CD4-positive, alpha-beta T cell (primary cell): ENCODE measurements at places on chromosomes 3 and 15.
A peak's percentile ranks its signal among the peaks of the same experiment; 100 is the strongest.

DNA sequence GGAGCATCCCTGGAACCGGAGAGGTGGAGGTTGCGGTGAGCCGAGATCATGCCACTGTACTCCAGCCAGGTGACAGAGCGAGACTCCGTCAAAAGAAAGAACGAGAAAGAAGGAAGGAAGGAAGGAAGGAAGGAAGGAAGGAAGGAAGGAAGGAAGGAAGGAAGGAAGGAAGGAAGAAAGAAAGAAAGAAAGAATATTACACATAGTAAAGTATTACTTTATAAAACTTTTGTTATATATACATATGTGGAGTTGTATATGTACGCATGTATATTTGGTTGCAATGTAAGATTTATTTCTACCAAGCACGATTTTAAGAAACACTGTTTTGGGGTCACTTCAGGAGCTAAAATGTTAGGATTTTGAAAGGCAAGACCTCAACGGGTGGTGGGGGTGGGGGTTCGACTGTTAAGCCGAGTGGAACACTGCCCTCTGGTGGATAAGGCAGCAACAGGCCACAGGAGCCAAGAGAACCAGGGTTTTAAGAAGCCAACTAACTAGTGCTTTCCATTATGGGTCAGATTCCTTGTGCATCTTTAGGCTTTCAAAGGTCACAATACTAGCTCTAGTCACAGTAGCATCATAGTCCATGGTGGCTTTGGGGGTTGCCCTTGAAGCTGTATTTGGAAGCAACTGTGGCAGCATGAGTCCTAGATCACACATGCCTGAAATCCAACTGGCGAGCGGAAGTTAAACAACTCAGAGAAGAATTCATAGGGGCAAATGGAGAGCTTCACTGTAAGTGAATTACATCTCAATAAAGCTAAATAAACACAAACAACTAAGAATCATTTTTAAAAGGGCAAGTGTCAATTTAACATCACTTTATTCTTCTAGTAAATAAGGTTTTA is 22.5 kb downstream of the GLB1 start:
- DNase-seq, result peak; percentile 61

GRCh38 chr15:60215225-60215963 is 182.4 kb downstream of the ANXA2 start:
- DNase-seq, result no peak

DNA sequence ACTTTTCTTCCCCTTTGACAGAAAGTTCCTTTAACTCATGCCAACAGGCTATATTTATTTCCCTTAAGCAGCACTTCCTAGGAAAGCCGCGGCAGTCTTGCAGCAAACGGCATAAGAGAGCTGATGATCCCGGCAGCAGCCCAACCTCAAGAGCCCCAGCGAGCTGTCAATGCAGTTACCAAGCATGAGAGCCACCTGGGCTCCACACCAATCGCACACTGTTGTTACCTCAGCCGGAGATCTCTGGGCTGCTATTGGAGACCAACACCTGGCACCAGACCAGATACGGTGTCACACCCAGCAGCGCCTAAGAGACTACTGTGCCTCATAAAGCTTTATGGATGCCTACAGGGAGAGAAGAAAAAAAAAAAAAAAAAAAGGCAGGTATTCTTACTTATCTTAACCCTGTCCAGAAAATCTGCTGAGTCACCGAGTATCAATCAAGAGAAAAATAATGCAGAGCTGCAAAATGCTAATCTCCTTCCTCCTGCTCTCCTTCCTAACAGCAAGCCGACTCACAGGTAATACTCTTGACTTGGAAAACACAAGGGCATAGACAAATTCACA is 11.7 kb downstream of the ABCC5 start:
- peak; percentile 8 for DNase-seq

GRCh38 chr3:180294282-180295027 is 257.7 kb upstream of the PEX5L start:
- DNase-seq, result no peak

GRCh38 chr3:194086388-194087075 is 49.4 kb upstream of the HES1 start:
- DNase-seq, result no peak

- no peak for DNase-seq
Observed at GRCh38 chr3:139357899-139358298, 14.1 kb downstream of the MRPS22 start.

DNA sequence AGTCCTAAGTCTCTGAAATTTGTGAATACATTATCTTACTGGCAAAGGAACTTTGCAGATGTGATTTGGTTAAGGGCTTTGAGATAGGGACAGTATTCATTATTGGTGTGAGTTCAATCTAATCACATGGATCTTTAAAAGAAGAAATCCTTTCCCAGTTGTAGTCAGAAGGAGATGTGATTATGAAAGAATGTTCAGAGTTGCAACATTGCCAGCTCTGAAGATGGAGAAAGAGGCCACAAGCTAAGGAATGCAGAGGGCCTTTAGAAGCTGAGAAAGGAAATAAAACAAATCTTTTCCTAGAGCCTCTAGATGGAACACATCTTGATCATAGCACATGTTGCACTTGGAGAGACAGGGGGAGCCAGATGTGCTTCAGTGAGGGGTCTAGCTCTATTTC is 27.7 kb upstream of the SIAH2 start:
- DNase-seq, result no peak

- no peak for DNase-seq
Observed at GRCh38 chr15:48336940-48337339, 5.7 kb downstream of the DUT start.
